ENCODE measurements at places on chromosomes 16 and 17.

- DNase-seq: no peak
Measured at GRCh38 chr16:84847564-84848355, 28.0 kb downstream of the CRISPLD2 start.

GRCh38 chr16:59351305-59351903 is 617.3 kb upstream of the GOT2 start:
- DNase-seq: no peak

GRCh38 chr16:49085686-49086085 is 196.0 kb downstream of the CBLN1 start:
- no peak for DNase-seq

- no peak for DNase-seq
Measured at GRCh38 chr16:67843343-67843765, 1.2 kb downstream of the THAP11 start.

- DNase-seq: no peak
Measured at GRCh38 chr16:17798716-17799115, 328.0 kb upstream of the XYLT1 start.

DNA sequence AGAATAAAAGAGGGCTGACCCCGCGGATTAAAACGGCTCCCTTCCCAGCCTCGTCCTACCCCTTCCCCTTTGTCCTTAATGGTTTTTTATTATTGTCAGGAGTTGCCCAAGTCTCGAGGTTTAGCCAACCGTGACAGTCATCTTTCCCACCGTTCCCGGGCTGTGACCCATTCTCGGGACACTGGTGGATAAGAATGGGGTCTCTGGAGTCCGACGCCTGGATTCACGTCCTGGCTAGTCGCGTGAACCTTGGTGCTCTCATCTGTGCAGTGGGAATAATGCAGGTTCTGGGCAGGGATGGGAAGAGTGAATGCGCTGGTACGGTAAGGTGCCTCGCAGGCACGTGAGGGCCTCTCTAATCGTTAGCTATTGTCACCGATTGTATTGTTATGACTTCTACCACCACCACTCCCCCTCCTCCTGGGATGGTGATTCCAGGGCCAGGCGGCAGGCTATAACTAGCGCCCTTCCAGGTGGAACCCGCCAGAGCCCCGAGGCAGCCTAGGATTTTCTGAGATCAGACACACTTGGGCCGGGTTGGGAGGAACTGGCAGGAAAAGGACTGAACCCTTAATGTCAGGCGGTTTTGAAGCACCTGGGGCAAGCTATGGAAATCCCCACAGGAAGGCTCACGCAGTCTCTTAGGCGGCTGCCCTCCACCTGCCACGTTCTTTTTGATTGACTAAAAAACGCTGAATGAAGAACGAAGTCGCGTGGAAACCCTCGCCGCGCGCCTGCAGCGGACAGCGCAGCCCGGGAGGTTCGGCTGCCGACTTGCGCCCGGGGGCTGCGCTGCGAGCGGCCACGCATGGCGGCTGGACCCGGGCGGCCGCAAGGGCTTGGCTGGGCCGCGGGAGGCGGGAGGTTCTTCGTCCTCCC is 2.7 kb downstream of the HS3ST3B1 start:
- DNase-seq: no peak

GRCh38 chr17:51640108-51640622 is 379.8 kb downstream of the UTP18 start:
- DNase-seq: peak; percentile 55

DNA sequence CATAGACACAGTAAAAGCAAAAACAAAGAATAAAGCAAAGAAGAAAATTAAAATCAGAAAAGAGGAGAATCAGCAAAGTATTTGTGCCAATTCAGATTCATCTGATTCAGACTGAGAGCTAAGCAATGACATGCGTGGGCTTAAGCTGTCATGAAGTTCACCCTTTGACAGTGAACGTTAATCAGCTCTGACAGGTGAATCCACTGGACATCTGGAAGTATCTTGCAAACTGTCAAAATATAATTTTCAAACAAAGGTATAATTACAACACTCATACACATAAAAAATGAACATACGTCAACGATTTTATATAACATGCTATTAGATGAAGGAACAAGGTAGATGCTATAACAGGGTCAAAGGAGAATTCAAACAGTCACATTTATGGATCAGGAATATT is 596.3 kb upstream of the SALL1 start:
- DNase-seq: no peak

DNA sequence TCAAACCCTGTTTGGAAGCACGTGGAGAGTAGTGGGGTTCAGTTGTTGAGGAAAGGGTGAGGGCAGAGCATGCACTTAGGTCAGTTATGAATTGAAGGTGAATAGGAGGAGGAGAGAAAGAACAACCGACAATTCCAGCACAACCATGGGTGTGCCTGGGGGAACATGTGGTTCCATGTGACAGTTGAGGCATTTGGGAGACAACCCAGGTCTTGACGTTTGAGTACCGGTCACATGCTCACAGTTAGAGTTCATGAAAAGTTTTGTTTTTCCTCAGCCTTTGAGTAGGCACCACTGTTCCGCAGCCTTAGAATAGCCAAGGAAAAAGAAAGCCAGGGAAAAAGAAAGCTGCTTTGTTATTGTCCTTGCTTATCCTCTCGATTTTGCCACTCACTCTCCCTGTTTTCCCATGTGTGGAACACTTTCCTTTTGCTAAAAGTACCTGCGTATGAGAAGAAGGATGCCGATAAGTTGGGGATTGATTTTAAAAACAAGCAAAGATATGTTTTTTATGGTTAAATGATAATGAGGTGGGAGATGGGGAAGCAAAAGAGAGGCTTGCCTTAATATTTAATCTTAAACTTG is 25.6 kb upstream of the ABCC11 start:
- DNase-seq: no peak

All from epithelial cell of prostate (primary cell).